Activated naive CD4-positive, alpha-beta T cell treated with anti-CD3 and anti-CD28 coated beads, Interleukin-2, amount 10 ng/mL, durations not matched to agents 7 days and 5 days (primary cell): ENCODE measurements at places on chromosomes 7 and 10.
A peak's percentile ranks its signal among the peaks of the same experiment; 100 is the strongest.

DNA sequence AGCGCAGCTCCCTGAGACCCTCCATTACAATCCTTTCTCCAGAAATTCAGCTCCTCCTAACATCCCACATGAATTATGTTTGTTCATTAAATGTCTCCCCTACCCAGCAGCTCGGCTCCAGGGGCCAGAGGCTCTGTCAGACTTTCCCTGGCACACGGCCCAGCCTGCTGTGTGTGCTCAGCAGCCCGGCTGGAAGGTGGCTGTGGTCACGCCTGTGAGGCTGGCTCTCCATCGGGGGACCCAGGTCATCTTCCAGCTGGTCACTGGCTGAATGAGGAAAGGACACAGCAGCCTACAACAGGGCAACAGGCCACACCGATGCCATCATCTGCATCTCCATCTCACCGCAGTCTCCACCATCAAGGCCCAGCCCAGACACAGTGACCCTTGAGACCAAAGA, 219.8 kb downstream of the MAD1L1 start:
- no peak for DNase-seq

GRCh38 chr10:70590655-70591416, 11.7 kb downstream of the PRF1 start:
- DNase-seq = no peak

GRCh38 chr10:58330431-58330830, 4.4 kb upstream of the UBE2D1 start:
- no peak for DNase-seq

DNA sequence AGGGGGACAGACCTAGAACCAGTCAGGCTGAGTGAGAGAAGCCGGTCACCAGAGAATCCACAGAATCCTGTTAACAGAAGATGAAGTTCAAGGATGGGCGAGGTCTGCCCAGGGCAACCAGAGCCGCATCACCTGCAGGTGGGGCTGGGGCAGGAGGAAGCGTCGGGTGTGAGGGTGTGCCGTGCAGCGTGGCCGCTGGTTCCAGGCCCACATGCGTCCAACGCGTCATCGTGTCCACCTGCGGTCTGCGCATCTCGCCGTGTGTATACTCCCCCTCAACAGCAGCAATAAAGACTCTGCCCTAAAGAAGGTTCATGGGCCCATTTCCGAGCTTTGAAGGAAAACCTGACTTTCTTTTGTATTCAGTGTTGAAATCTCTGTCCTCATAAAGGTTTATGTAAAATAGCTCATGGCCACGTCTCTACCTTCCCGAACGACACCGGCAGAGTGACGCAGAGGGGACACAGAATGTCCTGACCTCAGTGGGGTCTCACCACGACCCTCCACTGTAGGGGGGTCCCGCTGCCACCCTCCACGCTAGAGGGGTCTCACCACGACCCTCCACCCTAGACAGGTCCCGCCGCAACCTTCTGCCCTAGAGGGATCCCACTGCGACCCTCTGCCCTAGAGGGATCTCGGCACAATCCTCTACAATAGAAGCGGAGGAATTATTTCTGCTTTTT, 446.9 kb downstream of the PTPRN2 start:
- DNase-seq = no peak

- no peak for DNase-seq
Observed at GRCh38 chr10:109450702-109451101, 472.6 kb downstream of the XPNPEP1 start.

DNA sequence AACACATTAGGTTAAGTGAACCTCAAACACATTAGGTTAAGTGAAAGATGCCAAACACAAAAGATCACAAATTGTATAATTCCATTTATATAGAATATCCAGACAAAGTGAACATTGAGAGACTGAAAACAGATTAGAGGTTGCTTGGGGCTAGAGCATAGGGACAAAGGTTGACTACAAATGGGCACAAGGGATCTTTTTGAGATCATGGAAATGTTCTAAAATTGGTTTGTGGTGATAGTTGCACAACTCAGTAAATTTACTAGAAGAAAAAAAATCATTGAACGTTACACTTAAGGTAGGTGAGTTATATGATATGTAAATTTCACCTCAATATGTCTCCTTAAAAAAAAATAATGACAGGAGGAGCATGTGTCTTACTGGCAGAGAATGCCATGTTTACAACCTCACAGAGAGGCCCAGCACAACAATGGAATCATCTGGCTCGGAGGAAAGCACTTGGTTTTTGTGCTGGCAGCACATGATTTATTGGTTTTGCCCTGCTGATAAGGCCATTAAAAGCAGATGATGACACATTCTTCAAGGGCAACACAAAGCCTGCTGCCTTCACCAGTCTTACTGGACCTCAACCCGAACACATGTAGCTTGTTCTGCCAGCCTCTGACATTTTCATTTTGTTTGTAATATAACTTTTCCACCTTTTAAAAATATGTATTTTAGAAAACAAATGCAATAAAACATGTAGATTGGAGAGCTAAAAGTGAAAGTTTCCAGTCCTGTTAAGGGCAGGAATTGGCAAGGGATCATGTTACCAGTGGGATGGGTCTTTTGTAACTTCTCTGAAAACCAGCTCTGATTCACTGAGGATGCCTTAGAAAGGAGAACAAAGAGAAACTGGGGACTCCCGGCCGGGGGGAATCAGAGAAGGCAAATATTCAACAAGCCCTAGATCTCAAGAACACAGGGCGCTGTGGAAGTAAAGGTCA, 11.9 kb upstream of the LMOD2 start:
- DNase-seq = no peak

DNA sequence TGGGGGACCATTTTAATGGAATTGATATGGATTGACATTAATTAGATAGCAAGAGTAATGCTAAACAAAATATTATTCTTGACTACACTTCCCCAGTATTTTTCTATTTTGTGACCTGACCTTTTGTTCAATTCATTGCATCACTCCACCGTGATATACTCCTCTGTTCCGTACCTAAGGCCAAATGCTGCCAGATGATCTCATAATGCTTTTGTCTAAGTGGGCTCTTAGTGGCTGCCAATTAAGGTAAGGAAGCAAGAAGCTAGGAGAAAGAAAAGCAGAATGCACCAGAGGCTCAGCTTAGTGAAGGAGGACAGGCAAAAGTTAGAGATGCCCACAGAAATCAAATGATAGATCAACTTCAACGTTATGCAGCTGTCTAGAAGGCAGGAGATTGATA, 36.4 kb downstream of the FEZF1 start:
- DNase-seq = no peak

DNA sequence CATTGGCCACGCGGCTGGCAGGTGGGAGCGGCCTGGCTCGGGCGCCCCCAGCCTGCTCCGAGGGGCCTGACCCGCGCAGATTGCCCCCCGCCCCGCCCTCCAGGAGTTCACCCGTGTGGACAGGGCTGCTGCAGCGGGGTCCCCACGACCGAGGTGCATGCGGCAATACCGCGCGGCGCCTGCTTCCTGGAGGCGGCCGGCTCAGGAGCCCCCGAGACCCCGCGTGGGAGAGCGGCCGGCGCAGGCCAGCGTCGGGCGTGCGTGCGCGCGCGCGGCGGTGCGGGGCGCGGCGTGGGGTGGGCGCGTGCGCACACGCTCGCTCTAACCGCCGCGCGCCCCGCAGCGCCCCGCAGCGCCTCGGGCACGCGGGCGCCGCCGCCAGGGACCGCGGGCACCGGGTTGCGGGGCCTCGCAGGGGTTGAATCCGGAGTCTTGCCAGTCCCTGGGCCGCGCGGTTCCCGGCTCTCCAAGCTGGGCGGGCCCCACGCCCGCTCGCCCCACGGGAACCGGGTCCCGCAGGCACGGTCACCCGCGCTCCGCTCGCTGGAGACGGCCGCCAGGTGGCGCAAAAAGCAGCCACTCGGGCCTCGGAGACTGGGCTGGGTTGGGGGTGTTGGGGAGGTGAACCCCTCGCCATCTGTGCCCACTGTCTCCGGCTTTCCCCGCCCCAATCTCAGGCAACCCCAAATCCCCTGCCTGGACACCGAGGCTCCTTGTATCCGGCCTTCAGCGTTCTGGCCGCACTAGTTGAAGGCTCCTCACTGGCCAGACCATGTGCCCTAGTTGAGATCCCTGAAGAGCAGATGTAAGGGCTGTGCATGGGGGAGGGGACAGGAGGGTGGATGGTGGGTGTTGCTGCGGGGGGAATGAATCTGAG, 1.3 kb upstream of the ACHE start:
- peak; percentile 72 for DNase-seq

DNA sequence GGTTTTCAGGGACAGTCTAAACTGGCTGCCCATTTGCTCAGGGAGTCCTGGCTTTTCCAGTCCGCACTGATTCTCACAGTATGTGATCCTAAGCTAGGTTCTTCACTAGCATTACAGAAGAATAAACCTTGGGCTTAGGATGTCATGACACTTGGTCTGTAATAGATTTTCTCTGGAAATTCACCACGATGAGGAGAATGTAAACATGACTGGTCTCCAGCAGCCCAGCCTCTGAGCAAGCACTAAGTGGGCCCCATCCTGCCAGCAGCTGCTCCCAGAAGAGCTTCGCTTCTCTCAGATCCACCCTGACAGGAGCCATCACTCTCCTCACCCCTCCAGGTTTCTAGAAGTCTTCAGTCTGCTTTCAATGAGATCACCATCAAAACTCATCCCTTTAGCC, 103.7 kb upstream of the ZPBP start:
- no peak for DNase-seq

DNA sequence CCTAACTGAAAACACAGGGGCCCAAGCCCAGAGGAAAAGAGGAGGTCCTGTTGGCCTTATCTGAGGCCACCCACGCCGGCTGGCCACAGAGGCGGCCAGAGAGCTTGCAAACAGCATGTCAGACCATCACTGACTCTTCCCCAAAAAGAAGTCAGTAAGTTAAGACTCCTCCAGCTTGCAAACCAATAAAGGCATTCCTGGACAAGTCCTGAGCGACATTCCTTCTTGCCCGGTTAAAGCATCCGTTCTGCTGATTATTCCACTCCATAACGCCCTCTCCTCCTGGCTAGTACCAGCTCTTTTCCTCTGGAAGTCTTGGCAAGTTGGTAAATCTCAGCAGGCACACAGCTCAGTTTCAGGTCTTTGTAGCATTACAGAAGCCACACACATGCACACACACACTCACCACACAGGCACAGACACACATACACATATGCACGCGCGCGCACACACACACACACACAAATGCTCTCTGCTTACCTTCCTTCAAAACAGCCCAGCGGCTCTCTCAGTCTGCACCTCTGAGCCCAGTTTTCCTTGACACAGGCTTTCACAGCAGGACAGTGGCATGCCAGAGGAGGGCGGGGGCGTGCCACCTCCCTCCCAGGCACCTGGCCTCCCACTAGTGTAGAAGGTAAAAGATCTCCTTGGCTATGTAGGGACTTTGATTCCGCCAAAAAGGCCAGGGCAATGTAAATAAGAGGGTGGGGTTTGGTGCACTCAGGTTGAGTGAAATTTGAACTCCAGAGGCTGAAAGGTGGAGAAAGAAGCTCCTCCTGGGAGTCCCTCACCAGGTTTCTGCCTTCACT, 201.4 kb downstream of the TNS3 start:
- no peak for DNase-seq

DNA sequence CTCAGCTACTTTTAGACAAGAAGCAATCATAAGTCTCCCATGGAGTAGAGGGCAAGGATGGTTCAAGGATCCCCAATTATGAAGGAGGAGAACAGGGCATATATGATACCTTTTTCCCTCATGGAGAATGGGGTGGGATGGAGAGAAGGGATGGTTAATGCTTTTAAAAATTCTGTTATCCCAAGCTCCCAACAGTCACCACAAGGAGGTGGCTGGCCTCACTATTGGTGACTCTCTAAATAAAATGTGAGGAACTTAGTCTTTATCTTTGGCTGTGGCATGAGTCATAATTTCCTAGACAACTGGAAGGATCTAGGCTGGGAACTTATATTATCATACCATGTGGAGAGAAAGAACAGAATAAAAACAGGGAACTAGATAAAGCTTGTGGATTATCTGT, 297.0 kb downstream of the PHTF2 start:
- DNase-seq = no peak

DNA sequence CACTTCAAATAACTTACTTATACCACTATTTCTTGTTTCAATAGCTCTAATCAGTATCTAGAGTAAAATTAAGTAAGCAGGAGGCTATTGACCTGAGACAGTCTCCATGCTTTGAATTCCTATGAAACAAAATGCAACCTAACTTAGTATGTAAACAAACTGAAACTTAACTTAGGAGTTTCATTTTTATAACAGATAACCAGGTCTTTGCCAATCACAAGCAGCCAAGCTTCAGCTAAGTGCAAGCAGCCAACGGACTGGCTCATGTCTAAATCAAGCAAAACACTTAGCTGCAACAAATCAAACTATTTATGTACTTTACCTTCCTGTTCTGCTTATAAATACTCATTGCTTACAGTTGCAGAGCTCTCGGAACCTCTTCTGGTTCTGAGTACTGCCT, 4.4 kb upstream of the GSTK1 start:
- DNase-seq = peak; percentile 52

DNA sequence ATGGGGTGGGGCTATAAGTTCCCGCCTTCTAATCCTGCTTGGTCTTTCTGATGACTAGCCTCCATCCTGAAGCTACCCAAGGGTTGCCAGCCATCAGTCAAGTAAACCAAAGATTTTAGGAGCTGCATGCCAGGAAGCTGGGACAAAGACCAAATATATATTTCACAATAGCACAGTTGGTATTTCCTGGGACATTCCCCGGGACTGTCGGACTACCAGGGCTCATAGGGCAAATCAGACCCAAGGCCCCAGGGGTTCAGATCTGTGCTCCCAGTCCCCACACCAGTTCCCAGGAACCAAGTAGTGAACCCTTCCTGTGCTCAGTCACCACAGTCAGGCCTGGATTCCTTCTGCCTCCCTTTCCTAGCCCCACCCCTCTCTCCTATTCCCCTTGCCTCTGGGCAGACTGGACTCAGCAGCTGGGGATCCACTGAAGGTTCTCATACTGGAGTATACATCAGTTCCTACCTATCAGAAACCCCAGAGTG, 5.7 kb upstream of the CXCL12 start:
- DNase-seq = no peak

DNA sequence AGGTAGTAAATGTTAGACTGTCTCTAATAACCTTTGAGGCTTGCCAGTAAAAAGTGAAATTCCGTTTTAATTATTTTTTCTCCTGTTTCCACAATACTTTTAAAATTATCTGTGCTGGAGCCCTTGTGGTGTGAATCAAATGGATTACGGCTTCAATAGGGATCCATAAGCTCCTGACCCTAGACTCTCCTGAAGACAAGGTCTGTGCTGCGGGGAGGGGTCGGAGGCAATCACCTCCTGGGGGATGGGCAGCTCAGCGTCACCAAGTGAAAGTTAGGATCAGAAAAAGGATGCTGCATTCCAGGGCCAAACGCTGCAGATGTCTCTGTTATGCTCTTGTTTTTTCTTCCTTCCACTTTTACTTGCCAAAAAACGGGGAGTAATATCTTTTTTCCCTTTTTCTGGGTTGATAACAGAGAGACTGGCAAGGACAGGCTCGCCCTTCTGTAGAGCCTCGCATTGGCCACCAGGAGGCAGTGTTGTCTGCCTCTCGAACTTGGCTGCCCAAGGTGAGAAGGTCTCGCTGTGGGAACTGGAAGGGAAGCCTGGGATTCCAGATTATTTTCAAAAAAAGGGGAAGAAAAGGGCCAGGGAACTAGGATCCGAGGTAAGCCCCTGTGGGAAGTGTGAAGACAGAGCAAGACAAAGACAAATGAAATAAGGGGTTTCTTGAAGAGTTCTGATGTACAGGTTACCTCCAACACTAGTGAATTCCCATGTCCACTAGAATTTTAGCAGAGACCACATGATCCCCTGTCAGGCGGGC, 621.9 kb downstream of the ACTR3B start:
- DNase-seq = peak; percentile 23

- DNase-seq = no peak
Observed at GRCh38 chr10:59971915-59972314, 65.6 kb upstream of the CCDC6 start.
